ENCODE measurements at places on chromosomes 6 and 20.

DNA sequence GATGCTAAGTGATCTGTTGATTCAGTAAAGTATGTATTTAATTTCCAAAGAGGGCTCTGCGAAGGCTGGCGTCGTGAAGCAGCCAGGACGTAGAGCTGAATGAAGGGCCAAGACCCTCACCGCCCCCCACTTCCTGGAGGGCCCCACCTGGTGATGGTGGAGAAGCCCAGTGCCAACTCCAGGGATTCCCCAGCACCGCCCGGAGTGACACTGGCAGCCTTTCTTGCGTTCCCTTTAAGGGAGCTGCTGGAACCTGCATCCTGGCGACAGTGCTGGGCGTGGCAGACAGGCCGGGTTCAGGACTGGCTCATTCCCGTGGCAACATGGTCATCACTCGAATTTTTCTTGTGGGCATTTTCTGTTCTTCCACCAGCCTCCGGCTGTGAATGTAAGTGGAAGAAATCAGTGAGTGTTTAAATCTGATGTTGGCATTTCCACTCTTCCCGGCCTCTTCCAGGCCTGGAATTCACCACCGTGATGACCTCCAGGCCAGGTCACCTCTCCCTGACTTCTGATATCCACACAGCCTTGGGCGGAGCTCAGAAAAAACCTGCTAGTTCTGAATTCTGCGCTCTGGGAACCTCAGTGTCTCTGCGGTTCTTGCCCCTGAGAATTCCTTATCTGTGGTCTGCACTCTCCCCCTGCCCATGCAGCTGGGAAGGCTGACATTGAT, 57.4 kb upstream of the DACT2 start:
- no peak for DNase-seq

GRCh38 chr6:24031496-24031895, 94.5 kb upstream of the NRSN1 start:
- DNase-seq = no peak

DNA sequence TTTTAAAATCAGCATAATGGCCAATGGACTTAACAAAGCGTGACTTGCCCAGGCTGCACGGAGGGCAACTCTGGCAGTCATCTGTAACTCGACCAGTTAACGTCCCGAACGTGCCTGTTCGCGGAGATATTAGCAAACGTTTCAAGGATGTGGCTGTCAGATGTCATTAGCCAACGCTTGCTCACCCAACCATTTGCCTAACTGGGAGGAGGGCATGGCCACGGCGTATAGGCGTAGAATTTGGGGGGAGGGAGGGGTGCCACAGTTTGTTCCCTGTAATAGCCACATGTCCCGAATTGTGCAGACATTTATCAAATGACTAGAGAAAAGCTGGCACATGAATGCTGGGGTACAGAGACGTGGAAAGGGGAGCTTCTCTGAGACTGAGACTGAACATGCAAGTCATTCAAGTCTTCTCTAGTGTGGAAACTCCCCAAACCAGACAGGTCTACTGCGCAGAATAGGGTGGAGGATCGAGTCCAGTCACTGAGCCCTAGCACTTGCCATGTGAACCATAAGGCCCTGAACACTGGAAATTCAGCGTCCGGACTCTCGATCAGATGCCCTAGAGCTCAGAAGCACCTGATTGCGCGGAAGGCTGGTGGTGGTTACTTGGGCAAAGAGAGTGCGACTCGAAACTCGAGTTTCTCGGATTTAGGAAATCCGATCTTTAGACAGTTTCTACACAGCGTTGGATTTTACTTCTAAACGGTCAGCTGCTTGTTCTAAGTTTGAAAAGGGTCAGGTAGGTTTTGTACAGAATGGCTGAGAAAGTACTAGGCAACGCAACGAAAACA, 32.6 kb downstream of the TFAP2B start:
- DNase-seq = no peak

GRCh38 chr6:25181923-25182322, 97.3 kb upstream of the CARMIL1 start:
- DNase-seq = no peak

GRCh38 chr6:147268254-147268653, 64.0 kb downstream of the STXBP5 start:
- no peak for DNase-seq

DNA sequence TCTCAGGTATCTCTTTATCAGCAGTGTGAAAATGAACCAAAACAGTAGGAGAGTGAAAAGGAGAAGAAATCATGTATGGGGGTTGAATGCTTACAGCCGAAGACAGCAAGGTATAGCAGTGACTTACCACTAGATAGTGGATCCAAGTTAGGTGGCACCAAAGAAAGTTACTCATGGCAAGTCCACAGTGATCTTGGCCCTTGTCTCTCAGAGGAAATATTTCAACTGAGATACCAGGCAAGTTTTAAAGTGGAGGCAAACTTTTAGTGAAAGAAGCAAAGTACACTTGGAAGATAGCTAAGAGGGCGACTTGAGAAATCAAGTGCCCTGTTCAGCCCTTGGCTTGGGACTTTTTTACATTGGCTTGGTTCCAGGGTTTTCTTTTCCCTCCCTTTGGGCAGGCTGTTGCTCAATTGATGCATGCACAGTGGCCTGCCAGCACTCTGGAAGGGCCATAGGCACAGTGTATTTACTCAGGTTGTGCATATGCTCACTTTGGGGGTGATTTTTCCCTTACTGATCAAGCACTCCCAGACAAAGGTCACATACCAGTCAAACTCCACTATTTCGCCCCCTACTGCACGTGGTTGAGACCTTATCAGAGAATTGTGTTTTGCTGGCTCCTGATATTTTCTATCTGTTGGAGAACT, 329.5 kb upstream of the KHDRBS2 start:
- DNase-seq = no peak

- no peak for DNase-seq
Measured at GRCh38 chr6:39495640-39496039, 173.1 kb upstream of the KCNK16 start.

DNA sequence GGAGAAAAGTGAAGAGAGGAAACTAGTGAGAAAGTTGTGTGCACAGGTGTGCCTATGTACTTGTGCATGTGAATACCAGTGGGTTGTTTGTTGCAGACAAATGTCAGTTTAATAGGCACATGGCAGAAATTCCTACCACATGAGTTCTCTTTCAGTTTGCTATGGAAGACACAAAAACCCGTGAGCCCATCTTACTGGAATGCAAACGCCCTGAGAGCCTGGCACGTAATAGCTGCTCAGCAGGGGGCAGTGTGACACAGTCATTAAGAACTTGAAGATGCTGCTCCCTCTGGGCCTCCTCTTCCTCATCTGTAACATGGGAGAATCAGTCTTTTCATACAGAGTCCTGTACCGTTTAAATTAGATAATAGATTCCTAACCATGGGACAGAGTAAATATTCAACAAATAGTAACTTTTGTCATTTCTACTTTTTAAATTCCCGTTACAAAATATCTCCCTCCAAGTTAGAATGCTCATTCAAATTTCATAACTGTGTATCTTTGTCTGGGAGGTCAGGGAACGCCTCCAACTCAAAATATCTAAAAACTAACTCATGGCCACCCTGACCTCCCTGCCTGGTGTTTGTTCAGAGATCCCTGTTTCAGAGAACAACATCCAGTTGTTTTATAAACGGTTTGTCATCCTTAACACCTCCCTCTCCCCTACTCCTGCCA, 802.9 kb downstream of the MAFB start:
- no peak for DNase-seq

GRCh38 chr6:28542440-28543296, 17.0 kb downstream of the GPX5 start:
- DNase-seq = peak; percentile 45

- DNase-seq = no peak
Measured at GRCh38 chr6:65798280-65799014, 91.4 kb upstream of the EYS start.

DNA sequence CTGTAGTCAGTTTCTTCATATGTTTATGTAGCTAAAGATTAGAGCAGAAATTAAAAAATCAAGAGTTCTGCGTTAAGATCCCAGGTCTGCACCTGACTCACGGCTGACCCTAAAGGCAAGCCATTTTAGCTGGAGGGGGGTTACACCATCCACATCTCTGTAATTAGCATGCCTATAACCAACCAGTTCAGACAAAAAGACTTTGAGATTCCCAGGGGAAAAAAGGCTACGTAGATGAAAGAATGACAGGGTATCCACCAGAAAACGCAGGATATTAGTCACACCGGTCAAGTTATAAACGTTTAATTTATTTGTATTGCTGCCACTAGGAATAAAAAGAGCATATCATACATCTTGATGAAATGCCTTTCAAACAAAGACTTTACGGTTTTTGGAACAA, 299.1 kb downstream of the FOXC1 start:
- DNase-seq = no peak

GRCh38 chr6:17233531-17233930, 47.6 kb upstream of the RBM24 start:
- DNase-seq = no peak

DNA sequence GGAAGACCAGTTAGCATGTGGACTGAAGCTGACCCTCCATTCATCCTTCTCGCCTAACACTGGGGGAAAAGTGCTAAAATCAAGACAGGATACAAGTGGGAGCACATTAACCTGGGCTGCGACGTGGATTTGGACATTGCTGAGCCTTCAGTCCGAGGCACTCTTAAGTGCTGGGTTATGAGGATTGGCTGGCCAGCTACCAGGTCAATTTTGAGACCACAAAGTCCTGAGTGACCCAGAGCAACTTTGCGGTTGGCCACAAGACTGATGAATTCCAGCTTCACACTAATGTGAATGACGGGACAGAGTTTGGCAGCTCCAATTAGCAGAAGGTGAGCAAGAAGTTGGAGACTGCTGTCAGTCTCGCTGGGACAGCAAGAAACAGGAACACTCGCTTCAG, 20.7 kb downstream of the FUCA2 start:
- no peak for DNase-seq

- no peak for DNase-seq
Measured at GRCh38 chr6:147699637-147700036, 191.1 kb downstream of the SAMD5 start.

GRCh38 chr6:12138381-12138780, 126.3 kb downstream of the HIVEP1 start:
- peak; percentile 13 for DNase-seq

DNA sequence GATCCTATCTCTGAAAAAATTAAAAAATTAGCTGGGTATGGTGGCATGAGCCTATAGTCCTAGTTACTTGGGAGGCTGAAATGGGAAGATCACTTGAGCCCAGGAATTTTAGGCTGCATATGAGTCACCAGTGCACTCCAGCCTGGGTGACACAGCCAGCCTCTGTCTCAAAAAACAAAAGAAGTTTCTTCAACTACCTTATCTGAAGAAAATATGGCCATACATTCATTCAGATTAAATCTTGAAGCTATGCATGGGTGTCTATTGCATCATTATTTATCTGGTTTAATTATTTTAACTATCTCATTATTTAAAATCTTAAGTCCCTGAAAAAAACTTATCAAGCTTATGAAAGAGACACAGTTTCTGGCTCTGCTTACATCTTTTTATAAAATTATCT, 204.1 kb downstream of the SIM1 start:
- DNase-seq = no peak

GRCh38 chr6:161649068-161649467, 375.2 kb upstream of the AGPAT4 start:
- DNase-seq = no peak

DNA sequence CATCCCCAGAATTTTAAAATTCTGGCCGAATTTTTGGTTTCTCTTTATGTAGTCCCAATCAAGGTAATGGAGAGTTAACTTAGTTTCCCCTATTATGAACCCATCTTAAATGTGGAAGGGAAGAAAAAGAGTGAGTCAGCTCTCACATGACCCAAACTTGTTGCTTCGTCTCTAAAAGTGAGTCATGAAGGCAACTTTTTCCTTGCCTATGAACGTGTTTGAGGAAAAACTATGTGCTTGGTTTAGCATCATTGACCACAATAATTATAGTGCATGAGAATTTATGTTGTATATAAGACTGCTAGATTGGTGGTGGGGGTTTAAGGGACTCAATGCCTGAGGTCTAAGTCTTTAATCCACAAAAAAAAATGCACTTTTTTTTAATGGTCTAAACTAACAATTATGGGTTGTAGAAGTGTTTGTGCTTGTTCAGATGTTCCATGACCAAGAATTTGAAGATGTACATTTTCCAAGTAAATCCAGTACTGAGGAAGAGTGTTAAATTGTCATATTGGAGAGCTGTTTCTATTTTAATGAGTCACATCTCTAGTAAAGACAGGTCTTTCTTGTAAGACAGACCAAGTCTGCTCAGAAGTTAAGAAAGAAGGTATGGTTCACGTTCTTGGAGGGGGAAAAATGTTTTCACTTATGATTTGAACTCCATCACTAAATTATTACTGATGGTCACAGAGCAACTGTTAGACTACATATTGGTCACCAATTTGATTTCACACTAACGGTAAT, 409.9 kb upstream of the MARCKS start:
- DNase-seq = no peak

GRCh38 chr6:42260396-42260888, 42.8 kb upstream of the MRPS10 start:
- DNase-seq = no peak

DNA sequence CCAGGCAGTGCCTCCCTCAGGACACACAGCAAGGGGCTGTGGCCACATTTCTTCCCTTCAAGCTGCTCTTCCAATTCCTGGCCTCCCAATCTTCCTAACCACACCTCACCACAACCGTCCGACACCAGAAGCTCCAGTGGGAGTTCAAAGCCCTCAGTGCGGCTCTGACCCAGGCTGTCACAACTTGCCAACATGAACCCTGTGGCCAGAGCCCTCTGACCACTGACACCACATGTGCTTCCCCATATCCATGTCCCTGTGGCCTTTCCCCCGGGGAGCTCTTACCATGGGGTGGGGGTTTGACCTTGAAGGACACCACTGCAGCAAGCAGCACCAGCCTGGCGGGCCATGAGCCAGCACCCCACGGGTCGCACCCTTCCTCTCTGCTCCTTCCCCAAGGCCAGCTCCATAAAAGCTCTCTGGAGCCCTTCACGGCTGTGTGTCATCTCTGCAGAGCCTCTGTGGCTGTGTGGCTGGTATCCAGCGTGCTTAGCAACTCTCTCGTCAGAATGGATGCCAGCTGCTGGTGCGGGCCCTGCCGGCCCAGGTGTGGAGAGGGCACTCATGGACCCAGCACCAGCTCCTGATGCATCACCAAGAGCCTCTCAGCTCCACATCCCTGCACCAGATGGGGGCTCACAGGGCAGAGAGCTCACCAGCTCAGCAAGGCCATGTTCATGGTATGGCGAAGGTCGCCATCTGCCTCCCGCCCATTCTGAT, 106.1 kb downstream of the PSMB1 start:
- no peak for DNase-seq

- DNase-seq = no peak
Measured at GRCh38 chr6:148235446-148235845, 107.2 kb upstream of the SASH1 start.

DNA sequence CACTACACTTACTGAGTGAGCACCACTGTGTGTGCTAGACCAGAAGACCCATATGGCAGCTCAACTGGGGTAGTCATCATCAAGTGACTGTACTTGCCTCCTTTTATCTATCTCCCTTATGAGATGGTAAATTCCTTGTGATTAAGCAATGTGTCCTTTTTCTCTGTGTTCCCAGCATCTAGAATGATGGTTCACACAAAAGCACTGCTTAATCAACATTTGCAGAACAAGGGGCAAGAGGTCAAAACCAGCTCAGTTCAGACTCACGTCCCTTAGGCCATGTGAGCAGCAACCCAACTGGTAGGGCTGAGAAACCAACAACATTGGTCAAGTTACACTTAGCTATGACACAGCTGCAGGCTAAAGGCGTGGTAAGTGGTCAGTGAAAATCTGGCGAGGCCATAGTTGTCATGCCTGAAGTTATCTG, 10.0 kb downstream of the TRAM2 start:
- DNase-seq = no peak

- no peak for DNase-seq
Measured at GRCh38 chr6:90251295-90251992, 45.2 kb downstream of the BACH2 start.

GRCh38 chr6:44851176-44851575, 463.7 kb downstream of the CDC5L start:
- DNase-seq = no peak
